Stimulated activated memory B cell treated with anti-CD40 and anti-IgM and Interleukin-4, amounts not matched to agents 10 μg/mL and 1 μg/mL and 100 μg/mL, for 72 hours (primary cell): ENCODE measurements at places on chromosomes 1 and 21.

DNA sequence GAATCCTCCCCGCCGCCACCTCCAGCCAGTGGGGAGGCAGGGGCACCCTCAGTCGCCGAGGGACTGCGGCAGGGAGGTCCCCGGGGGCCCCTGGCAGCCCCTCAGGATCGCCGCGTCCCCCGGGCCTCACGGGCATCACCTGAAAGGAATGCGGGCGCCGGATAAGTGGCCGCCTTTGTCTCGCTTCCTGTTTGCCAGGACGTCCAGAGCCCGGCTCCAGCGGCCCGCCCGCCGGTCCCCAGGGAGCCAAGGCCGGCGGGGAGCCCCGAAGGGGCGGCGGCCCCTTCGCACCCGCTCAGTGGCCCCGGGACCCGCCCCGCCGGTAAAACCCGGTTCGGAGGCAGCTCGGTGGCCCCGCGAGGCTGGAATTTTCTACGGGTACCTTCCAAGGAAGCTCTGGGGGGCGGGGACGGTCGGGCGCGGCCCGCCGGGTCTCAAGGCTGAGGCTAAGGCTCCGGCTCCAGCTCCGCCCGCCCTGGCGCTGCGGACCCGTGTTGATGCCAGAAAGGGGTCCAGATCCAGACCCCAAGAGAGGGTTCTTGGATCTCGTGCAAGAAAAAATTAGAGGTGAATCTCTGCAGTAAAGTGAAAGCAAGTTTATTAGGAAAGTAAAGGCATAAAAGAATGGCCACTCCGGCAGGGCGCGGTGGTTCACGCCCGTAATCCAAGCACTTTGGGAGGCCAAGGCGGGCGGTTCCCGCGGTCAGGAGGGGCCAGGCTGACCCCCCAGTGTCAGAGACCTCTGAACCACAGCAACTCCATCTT is 12.6 kb downstream of the TINAGL1 start:
- ATAC-seq: no peak

- ATAC-seq: peak; percentile 90
Observed at GRCh38 chr1:27643600-27644368, 8.8 kb upstream of the FGR start.

- no peak for ATAC-seq
Observed at GRCh38 chr1:175793617-175794016, 50.2 kb upstream of the TNR start.

DNA sequence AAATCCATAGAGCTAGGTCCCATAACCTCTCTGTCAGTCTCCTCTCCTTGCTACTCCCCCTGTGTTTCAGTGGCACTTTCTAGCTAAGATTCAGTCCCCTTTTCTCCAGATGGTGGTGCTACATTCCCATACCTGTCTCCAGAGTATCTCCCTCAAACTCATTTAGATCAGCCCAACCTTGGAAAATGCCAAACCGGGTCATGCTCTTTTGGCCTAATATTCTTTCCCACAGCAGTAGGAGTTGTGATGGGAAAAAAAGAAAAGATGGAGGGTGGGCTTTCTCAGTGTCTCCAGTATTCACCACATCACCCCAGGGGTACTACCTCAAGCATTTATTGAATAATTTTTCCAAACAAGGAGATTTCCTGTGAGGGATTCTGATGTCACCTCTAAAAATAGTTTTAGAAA is 3.2 kb upstream of the RXFP4 start:
- no peak for ATAC-seq

GRCh38 chr1:42961312-42962091 is 2.8 kb upstream of the SLC2A1 start:
- no peak for ATAC-seq

DNA sequence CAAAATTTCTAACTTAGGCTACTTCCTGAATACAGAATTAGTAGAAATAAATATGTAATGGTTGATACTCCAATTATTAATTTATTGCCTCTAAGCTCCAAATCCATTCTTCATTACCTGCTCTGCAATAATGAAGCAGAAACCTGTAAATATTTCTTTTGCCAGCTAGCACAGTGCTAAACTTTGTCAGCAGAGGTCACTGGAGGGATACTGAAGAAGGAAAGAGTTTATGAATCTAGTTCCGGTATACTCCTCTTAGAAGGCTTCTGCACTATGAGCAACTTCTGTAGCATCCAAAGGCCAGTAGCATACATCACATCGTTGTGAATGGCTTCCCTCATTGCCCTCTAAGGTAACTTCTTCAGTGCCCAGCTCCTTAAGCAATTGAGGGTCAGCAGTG is 81.0 kb upstream of the LHX8 start:
- ATAC-seq: no peak

DNA sequence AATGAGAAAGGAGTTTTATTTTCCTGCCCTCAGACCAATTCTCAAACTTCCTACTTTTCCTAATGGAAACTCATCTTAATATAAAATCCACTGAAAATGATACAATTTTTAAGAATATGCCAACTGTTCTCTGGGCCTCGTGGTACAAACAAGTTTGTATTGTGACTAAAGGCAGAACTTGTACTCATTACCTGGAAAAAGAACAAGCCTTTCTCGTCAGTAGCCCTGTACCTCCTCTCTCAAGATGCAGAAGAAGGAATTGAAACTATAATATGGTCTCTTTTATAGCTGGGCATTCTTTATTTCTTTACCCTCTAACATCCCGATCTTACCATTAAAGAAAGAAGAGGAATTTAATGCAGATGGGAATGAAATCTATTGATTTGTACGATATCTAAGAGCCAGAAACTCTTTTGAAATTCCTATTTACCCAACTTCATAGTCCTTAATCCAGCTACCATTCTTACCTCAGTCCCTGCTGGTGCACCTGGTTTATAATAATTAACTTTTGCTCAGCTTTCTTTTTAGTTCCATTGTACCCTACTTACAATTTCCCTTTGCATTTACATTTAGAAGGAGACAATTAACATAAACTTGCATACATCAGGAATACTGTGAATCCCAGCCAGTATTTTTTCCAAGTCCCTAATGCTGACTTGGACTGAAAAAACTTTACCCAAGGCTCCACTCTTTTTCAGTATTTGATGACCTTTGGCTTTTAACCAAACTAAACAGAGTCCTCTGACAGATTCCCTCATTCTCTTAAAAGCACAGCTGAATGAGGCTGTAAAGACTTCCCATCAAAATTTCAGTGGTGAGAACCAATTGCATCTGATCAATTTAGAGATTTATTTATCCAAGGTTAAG is 1162.4 kb downstream of the BRINP3 start:
- no peak for ATAC-seq
